ENCODE measurements at places on chromosomes 3 and 15. TPM values are rescaled to one million over a fixed set of nuclear protein-coding genes. Genes with fewer than 3 reads are reported as not detected.

RTP1 gene
- total RNA-seq, result not detected

GRAMD1C gene
- total RNA-seq, result 1.6 TPM

SPINK8 gene
- not detected for total RNA-seq

CISH gene
- total RNA-seq, result 1.5 TPM

RASGRP1 gene
- 0.11 TPM for total RNA-seq

THPO gene
- not detected for total RNA-seq

TMEM40 gene
- 11.0 TPM for total RNA-seq

HAPLN3 gene
- total RNA-seq, result 11.4 TPM

TRPM1 gene
- not detected for total RNA-seq

TMEM202 gene
- not detected for total RNA-seq

SERINC4 gene
- total RNA-seq, result not detected

MUC20 gene
- 1.1 TPM for total RNA-seq

MNS1 gene
- not detected for total RNA-seq

INKA1 gene
- total RNA-seq, result 1.8 TPM

USP8 gene
- total RNA-seq, result 49.0 TPM

NEK10 gene
- total RNA-seq, result 0.98 TPM

C3orf85 gene
- total RNA-seq, result not detected

C3orf49 gene
- not detected for total RNA-seq

IL20RB gene
- 1.6 TPM for total RNA-seq

ADAMTS17 gene
- total RNA-seq, result not detected

All from placental epithelial cell (primary cell).